ENCODE measurements at places on chromosomes 6 and 20. TPM values are rescaled to one million over a fixed set of nuclear protein-coding genes. Genes with fewer than 3 reads are reported as not detected.

The PRPH2 gene
- not detected for polyA plus RNA-seq

The BTBD3 gene
- 1.3 TPM for polyA plus RNA-seq

The PARD6B gene
- polyA plus RNA-seq: 1.4 TPM

The RSPO4 gene
- not detected for polyA plus RNA-seq

Measured in naive thymus-derived CD8-positive, alpha-beta T cell (primary cell).